ENCODE measurements at places on chromosomes 12 and 14.
A peak's percentile ranks its signal among the peaks of the same experiment; 100 is the strongest.

- no peak for DNase-seq
Measured at GRCh38 chr14:69093631-69094421, 59.1 kb downstream of the DCAF5 start.

- DNase-seq, result no peak
Measured at GRCh38 chr14:102827716-102828115, 50.5 kb downstream of the TRAF3 start.

GRCh38 chr12:121455766-121456420 lies 56.0 kb downstream of the RNF34 start:
- no peak for DNase-seq

DNA sequence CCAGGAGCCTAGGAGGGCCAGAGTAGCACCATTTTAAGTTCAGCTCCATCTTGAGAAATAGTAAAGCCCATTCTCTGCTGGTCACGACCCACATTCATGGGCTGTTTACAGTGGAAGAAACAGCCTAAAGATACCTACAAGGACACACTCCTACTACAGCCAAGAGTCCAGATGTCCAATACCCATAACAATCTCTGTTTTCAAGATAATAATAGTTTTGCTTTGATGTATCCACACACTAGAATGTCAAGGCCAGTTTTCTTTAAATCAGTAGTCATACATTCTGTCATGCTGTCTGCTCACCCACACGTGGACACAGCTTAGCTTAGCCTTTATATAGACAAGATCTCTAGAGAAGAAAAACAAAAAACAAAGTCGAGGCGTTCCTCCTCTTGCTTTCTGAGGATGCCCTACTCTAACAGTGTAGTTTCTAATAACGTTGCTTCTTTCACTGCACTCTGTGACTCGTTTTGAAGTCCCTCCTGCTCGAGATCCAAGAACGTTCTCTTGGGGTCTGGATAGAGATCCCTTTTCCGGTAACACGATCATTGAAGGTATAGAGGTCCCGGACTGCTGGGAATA lies 17.9 kb upstream of the ETFBKMT start:
- no peak for DNase-seq

DNA sequence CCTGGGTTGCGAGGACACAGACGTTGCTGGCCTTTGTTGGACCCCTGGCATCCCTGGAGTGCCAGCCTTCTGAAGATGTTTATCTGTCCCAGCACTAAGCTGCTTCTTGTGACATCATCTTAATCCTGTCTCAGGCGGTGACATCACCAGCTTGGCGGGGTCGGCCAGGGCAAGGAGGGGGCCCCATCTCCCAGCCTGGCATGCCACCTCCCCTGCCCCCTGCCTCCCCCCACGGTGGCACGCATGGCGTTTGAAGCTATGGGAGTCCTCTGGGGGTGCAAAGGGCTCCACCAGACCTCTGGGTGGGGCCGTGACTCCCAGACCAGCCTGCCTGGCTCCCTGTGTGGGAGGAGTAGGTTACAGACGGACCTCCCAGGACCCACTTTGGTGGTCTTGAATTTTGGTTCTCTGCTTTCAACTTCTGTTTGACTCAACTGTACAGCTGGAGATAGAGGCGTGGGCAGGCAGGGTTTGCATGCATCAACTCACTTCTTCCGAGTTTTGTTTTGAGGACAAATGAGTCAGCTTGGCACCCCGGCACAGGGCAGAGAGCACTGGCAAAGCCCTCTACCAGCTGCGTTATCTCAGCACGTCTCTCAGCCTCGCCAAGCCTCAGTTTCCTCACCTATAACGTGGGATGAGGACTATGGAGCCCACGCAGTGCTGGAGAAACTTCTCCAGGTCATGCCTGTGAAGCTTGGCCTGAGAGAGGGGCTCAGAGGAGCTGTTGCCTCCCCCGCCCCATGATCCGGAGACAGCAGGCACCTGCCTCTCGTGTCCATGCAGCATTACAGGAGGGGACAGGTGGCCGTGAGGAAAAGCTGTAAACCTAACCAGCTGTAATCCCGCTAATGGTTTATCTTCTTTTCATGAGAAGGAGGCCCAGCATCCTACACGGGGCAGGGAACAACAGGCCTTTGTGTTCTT lies 38.8 kb upstream of the EML1 start:
- no peak for DNase-seq

DNA sequence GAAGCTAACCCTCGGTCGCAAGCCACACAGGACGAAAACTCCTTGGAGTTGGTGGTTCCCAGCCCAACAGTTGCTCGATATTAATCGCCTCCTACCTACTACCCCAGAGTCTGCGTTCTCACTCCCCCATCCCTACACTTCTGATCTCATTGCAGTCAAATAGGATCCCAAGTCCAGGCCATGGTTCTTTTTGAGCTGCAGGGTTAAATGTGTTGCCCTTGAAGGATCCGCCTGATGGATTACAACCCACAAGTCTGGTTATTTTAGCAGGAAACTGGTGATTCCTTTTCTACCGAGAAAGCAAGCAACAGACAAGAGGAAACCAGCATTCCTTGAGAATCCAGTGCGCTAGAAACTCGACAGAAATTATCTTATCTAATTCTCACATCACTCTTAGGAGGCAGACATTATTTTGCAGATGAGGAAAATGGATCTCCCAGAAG lies 785 bp upstream of the NIN start:
- DNase-seq, result no peak

- DNase-seq, result peak; percentile 84
Measured at GRCh38 chr12:124391340-124392261, 96.7 kb downstream of the RFLNA start.

- no peak for DNase-seq
Measured at GRCh38 chr12:111196532-111196931, 172.4 kb downstream of the PHETA1 start.

GRCh38 chr12:56031987-56032386 lies 9.7 kb upstream of the RPS26 start:
- DNase-seq, result no peak

- DNase-seq, result peak; percentile 84
Measured at GRCh38 chr12:51270067-51270950, at the start of gene SMAGP. SMAGP (minus strand) TSS chr12:51270415; CDS start chr12:51269278, 1,137 bp downstream.

DNA sequence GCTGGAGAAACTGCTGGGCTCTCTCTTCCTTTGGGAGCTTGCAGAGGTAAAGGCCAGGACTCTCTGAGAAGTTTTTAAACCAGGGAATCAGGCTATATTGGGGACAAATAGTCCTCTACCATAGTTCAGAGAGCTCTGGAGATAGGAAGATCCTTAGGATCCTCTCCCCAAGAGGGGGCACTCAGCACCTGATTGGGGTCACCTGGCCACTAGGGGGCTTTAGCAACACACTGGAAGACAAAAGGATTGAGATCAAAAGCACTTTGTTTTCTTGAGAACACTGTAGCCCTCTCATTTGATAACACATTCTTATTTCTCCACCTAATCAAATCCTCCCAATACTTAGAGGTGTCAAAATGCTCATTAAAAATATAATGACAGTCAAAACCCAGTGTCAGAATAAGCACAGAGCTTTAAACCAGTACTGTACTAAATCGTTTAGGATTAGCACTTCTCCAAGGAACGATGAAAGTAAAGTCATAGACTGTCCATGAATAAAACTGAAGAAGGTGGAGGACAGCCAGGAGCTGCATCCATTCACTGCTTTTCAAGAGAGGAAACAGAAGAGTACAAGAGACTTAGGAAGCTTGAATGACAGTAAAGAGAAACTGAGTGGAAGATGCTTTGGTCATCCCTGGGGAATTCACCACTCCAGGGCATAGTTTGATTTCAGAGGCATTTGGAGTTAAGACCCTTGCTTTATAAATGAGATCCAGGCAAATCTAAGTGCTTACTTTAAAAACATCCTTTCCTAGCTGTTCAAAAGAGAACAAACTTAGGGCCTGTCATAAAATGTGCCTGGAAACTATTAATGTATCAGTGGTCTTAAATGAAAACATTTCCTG lies 26.5 kb downstream of the BMP4 start:
- peak; percentile 40 for DNase-seq

- DNase-seq, result no peak
Measured at GRCh38 chr14:104105071-104105821, 19.7 kb downstream of the ASPG start.

DNA sequence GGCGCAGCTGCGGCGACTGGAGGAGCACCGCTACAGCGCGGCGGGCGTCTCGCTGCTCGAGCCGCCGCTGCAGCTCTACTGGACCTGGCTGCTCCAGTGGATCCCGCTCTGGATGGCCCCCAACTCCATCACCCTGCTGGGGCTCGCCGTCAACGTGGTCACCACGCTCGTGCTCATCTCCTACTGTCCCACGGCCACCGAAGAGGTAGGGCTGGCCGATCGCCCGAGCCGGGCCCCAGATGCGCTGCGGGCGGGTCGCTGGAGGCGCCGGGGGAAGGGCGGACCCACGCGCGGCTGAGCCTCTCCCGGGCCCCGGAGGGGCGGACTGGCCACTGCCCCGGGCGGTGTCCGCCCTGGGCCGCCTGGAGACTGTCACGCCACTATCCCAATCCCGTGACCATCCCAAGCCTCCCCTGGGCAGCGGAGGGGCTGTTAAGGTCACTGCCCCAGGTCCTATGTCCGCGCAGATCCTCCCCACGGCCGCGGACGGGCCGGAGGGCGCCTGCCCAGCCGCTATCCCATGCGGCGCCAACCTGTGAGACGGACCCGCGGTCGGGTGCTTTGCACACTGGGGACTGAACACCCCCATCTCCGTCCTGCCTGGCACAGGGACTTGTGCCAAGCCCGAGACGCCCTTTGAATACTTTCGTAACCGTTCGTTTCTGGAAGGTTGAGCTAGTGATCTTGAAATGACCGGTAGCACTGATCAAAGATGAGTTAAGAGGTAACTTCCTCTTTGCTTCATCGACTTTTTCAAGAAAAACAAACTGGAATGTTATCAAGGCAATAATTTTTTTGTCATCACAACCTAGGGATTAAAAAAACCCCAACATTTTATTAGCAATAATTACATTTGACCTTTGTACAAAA lies 725 bp downstream of the CHPT1 start:
- peak; percentile 78 for DNase-seq

DNA sequence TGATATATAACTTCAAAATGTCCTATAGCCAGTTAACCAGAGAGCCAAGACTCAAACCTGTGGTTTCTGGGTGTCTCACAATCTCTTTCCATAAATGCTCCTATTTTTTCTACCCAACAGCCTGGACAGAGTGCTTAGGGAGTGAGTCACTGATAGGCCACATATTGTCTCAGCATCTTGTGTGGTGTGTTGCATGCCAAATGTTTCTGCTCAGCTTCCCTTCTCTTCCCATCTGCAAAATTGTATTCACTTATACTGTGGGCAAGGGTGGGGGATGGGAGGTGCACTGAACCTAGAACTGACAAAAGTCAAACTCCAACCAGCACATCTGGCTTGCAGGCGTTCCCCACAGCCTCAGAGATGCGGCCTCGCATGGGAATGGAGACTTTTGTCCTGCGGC lies 123.3 kb downstream of the KCNA5 start:
- no peak for DNase-seq

DNA sequence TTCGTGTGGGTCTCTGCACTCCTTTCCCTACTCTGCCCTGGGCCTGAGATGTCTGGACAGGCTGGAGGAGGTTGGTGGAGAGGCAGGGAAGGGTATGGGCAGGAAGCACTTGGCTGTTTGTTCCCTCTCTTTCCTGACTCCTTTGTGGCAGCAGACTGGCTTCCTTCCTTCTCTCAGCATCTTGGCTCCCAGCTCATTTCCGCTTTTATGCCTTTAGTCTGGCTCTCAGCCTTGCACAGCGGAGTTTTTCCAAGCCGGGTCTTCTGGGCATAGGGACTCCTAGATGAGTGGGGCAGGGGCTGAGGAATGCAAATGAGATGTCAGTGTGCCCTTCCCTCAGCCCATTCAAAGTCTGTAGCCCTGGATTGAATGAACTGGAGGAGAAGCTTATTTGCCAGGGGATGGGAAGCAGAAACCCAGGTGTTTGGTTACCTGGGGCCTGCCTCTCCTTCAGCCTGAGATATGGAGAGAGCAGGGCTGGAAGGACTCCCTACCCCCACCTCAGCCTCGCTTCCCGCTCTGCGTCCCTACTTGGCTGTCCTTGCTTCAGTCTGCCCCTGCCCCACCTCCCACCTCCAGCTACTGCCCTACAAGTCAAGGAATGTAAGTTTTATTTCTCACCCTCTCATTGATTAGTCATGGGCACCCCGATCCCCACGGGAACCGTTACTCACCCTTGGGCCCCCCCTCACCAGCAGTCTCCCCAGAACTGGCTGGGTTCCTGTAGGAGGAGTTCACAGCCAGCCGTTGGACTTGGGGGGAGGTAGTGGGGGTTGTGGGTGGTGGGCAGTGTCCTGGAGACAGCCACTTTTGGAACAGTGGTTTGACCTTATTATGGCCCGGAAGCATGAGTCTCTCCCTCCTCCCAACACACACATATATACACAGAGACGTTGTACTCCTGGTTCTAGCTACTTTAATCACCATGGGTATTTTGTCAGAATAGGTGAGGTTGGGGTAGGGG lies 9.3 kb upstream of the ITGA5 start:
- no peak for DNase-seq

GRCh38 chr12:112185093-112185923 lies 59.9 kb downstream of the TRAFD1 start:
- DNase-seq, result no peak

DNA sequence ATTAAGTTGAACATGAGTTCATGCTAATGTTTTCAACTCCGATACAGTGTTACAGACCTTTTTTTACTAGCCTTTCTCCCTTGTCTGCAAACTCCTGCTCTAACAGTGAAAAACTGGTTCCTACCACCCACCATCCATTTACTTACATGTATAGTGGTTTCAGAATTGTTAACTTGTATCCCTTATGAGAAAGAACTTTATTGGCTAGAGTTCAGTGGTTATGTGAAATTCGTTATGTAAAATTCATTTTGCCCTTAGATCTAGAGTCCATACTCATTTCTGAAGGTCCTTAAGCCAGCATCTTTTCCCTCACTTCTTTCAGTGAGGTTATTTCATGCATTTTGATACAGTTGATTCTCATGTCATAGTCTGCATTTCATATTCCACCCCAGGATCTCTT lies 51.0 kb downstream of the PRKCH start:
- no peak for DNase-seq

DNA sequence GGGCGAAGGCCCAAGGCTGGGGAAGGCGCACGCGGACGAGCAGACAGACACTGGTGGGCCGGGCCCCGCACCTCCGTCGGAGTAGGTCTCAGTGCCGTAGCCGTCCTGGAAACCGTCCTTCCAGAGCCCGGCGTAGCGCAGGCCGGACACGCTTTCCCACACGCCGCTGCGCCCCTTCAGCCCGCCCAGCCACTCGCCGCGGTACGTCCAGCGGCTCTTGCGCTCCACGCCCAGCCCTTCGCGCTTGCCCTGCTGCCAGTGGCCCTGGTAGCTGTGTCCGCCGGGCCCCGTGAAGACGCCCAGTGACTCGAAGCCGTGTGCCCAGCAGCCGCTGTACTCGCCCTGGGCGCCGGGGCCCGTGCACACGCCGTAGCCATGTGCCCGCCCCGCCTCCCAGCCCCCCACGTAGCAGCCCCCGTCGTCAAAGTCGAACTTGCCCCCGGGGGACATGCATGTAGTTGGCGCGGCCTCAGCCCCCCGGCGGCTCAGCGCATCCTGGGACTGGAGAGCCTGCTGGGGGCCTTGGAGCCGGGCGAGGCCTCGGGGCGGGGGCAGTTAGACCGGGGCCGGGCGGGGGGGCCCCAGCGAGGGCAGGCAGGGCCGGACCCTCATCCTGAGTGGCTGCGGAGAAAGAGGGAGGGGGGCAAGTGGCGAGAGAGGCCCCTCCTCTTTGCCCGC lies 1.4 kb downstream of the JPH4 start:
- peak; percentile 63 for DNase-seq
